ENCODE measurements at places on chromosomes 16 and 17.
A peak's percentile ranks its signal among the peaks of the same experiment; 100 is the strongest.

GRCh38 chr17:40903129-40903847 lies 18.2 kb upstream of the KRT20 start:
- no peak for DNase-seq

- DNase-seq: no peak
These were observed 60.7 kb downstream of the GRIN2A start for GRCh38 chr16:10121491-10121890.

DNA sequence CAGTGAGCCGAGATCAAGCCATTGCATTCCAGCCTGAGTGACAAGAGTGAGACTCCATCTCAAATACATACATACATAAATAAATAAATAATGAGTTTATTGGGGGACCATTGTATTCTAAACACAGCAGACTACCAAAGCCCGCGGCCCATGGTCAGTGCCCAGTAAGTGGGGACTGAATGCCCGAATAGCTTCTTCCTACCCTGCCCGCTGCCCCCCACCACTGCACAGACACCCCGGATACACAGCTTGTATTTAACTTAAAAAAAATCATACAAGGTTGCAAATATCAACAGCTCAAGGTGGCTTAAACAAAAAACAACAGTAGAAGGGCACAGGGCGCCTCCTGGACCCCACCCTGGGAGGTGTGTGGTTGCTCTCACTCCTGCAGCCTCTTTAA lies 22.6 kb upstream of the TLK2 start:
- DNase-seq: no peak

- DNase-seq: peak; percentile 35
These were observed 57.3 kb downstream of the CRISPLD2 start for GRCh38 chr16:84876873-84877606.

- no peak for DNase-seq
These were observed 509 bp upstream of the ATAD5 start for GRCh38 chr17:30831257-30831656.

- peak; percentile 68 for DNase-seq
These were observed 6.9 kb downstream of the USP6 start for GRCh38 chr17:5122586-5123342.

- no peak for DNase-seq
These were observed 176.0 kb downstream of the TMEM132E start for GRCh38 chr17:34755371-34755770.

- DNase-seq: no peak
These were observed 67.8 kb upstream of the ELAC2 start for GRCh38 chr17:13085578-13085977.

DNA sequence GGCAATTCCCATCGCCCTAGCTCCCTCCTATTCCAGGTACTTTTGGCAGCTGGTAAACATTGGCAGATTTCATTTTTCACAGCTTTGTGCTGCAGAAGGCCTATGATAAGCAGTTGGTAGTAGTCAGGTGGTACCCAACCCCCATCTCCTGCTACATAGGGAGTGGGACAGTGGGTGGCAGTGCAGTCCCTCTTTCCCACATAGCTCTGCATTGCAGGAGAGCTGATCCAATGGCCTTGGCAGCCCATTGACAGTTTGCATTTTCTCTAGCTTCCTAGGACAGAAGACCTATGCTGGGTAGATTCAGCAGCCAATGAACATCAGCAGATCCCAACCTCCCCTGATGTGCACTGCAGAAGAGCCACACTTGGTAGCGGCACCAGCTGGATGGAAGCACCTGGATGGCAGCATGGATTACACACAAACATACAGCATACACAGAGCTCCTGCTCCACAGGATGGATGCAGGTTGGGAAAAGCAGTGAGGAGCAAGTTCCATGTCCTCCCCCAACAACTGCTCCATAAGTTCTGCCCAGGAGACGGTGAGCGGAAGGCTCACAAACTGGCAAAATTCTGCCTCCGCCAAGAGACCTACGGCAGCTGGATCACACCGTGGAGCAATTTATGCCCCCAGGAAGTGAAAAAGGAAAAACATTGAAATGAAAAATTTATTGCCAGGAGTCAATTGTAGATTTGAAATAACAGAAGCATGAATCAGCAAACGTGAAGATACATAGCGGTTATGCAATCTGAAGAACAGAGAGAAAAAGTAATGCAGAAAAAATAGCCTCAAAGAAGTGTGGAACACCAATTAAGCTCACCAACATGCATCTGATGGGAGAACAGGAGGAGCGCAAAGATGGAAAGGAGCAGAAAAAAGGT lies 95.7 kb downstream of the CACNG1 start:
- no peak for DNase-seq

DNA sequence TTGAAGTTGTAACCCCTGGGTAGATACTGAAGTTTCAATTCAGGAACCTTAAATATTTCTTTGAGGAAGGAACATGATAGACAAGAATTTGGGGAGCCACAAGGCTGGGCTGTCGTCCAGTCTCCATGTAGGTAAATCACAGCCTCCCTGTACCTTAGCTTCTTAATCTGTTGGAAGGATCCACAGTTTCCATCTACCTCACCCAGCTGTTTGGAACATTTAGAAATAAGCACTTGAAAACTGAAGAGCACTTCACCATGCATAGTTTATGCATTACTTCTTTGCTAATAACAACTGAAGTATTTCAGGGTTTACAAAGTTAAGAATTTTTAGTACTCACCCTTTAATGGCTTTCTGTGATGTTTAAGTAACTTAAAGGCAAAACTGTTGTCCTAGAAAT lies 17.2 kb downstream of the TXNDC11 start:
- DNase-seq: no peak

- DNase-seq: no peak
These were observed 352 bp upstream of the VMO1 start for GRCh38 chr17:4786516-4786915.

GRCh38 chr17:861364-861763 lies 79.2 kb downstream of the MRM3 start:
- DNase-seq: no peak

- no peak for DNase-seq
These were observed 166.8 kb upstream of the TBX2 start for GRCh38 chr17:61232871-61233270.

DNA sequence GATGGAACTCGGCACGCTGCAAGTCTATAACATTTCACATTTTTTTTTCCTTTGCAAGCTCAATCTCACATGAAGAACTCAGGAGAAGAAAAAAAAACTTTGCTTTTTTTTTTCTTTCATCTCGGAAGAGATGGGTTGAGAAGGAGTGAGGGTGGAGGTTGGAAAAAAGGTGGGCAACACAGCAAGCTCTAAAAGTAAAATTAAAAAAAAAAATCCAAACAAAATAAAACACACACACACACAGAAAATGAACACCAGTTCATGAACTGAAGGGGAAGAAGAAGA lies 2.5 kb downstream of the MAF start:
- DNase-seq: no peak

- no peak for DNase-seq
These were observed 2.8 kb upstream of the PMFBP1 start for GRCh38 chr16:72174726-72175125.

DNA sequence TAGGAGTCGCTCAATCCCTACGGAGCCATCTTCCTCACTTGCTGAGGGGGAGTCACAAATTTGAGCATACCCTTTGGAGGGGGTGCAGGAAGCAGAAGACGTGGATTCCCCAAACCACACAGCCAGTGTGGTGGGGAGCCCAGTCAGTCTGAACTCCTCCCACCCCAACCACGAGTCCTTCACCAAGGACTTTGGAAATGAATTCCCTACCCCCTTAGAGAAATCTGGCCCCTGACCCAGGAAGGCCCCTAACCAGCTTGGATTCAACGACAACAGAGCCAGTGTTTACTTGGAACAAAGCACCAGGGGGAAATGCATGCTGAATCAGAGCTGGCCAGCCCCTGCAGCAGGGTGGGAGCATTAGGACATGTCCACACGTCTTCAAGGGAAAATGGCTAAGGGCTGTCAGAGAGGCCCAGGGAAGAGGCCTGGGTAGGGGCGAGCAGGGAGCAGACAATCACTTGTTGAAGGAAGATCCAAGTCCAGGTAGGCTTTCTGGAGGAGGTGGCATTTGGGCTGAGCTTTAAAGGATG lies 5.5 kb upstream of the TMEM92 start:
- no peak for DNase-seq

Measured in spleen (tissue), 13 donors.